ENCODE measurements at places on chromosomes 5 and 9.

- no peak for DNase-seq
These were observed 5.3 kb downstream of the INVS start for GRCh38 chr9:100104314-100104713.

DNA sequence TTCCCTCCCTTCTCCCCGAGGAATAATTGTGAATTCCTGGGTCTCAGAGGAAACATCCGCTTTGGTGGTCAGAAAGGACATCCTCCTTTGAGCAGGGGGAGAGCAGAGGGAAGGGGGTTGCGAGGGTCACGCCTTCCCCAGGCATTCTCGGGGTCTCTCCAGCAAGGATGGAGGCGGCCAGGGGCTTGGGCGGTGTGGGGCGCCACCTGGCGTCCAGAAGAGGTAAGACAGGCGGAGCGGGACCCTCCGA is 129.1 kb downstream of the KCNIP1 start:
- no peak for DNase-seq

DNA sequence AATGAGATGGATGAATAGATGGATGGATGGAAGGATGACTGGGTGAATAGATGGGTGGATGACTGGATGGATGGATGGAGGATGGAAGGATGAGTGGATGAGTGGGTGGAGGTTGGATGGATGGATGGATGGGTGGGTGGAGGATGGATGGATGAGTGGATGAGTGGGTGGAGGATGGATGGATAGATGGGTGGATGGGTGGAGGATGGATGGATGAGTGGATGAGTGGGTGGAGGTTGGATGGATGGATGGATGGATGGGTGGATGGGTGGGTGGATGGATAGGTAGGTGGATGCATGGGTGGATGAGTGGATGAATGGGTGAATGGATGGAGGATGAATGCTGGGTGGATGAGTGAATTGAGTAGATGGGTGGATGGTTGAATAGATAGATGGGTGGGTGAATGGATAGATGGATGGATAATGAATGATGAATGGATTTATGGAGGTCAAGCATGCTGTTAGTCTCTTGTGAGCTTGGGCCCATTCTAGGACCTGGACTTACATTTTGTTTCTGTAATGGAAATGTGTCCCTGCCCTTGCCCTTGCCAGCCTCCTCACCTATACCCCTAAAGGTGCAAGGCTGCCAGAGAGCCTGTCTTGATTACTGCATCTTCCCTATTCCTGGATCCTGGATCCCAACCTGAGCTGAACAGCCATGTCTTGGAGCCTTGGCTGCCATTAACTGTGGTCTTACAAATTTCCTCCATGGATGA is 159.7 kb upstream of the NFIL3 start:
- no peak for DNase-seq

DNA sequence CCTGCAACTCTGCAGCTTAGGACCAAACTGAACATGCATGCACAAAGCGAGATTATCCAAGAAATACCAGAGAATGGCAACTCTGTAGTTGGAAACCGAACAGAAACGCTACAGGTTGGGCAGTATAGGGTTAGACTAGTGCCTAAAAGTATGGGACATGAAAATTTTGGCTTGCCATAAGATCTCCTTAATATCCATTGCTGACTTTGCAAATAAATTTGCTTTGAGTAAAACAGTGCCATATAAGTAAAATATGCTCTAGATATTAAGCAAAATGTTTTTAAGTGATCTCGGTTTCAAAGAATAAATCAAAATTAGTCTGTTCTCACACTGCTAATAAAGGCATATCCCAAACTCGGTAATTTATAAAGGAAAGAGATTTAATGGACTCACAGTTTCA is 456.0 kb downstream of the PRDM9 start:
- no peak for DNase-seq

- no peak for DNase-seq
These were observed 96.6 kb downstream of the SYK start for GRCh38 chr9:90898228-90898627.

DNA sequence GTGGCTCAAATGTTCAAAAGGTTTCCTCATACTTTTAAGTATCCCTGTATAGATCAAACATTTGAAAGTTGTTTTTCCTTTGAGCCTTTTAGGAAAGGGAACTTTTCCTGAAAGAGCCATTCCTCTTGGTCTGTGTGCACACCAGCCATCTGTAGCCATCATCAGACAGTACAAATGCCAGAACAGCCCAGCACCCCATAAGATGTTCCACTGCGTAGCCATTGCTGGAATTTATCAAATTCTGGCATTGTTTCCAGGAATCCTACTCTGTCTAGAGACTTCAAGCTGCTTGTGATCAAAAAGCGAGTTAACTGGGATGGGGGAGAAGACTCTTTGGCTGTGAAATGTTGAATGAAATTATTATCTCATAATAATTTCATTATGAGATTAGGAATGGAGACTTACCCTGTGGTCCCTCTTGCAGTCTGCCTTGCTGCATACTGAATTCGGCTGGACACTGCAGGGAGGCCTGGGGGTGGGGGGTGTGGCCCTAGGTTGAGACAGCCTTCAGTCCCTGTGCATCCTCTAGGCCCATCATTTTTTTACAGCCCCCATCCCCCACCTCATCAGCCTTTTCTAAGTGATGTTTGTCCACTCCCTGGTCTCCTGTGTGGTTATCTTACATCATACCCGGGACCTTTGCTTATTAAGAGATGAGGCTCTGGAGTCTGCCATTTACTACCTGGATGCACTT is 99.8 kb downstream of the RALGPS1 start:
- DNase-seq, result no peak

- no peak for DNase-seq
These were observed 164.1 kb downstream of the HSD17B3 start for GRCh38 chr9:96137671-96138429.
